ENCODE measurements at places on chromosomes 4 and X.
A peak's percentile ranks its signal among the peaks of the same experiment; 100 is the strongest.

GRCh38 chrX:10932842-10933440 lies 178.2 kb upstream of the HCCS start:
- DNase-seq, result peak; percentile 18

- no peak for DNase-seq
Measured at GRCh38 chr4:63505714-63506460, 903.4 kb downstream of the TECRL start.

DNA sequence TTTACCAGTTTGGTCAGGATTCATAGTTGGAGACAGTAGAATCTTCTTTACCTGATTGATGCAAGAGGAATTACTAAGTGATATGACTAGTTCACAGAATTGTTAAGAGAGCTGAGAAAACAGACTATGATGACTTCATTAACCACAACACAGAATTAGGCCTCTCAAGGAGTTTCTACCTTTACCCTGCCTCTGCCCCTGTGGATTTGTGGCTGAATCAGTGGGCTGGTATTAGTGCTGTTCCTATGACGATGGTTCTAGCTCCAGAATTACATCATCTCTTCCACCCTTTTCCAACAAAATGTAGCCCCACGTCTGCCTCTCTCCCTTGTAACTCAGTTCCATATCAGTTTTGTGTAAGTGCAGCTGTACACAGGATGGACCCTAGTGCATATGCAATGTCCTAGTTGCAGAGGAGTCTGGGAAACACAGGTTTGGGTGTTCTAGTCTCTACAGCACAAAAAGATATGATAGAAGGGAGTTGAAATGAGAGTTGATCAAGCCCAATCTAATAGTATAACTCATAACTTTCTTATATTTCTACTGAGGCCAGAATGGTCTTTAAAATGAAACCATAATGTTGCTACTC lies 99.3 kb downstream of the ANXA5 start:
- peak; percentile 34 for DNase-seq

DNA sequence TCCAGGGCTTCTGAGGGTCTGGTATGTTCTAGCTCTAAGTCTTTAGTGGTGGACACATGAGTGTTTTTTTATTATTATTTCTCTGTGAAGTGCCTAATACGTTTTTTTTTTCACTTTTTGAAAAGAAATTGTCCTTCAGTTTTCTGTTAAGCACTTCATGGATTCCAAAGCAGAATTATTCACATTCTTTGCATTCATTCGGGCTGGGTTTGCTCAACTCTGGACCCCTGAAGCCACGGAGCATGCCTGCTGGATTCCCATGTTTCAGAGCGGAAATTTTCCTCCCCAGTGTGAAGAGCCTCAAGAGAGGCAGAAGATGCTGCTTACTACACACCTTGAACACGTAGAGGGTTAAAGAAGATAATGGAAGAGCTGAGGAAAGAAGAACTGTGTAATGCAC lies 107.5 kb downstream of the EGF start:
- DNase-seq, result peak; percentile 71

GRCh38 chr4:2289311-2289954 lies 27.5 kb upstream of the MXD4 start:
- DNase-seq, result no peak

GRCh38 chr4:89245459-89245858 lies 62.1 kb downstream of the GPRIN3 start:
- DNase-seq, result no peak

DNA sequence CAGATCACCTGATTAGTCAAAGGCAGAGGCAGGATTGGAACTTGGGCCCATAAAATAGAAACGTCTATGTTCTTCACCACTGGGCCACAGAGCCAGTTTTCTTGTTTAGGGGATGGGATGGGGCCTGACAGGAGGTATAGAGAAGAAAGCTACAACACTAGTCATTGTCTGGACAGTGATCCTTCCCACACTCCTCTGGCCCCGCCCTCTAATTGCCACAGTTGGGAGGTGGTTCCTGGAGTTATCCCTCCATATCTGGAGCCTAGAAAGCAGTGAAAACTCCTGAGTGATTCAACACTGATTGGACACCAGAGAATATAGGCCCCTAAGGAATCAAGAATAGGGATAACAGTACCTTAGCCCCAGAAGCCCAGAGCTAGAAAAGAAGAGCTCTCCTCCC lies 22.9 kb downstream of the RASL11B start:
- DNase-seq, result no peak

GRCh38 chr4:112288455-112288854 lies 2.8 kb upstream of the TIFA start:
- no peak for DNase-seq

DNA sequence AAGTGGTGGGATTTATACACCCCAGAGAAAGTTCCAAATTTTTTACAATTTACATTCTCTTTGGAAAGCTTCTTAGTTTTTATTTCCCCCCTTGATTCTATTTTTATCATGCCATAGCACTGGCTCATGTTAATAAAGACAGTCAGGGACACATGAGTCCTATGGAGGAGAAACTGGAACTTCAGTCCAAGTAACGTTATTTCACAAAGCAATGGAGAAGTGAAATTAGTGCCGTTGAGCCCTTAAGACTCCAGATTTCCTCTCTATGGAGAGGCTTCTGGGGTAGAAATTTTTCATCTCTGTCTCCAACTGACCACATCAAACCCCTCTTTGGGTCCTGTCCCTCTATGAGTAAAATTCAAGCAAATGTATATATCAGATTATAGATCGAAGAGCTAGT lies 12.8 kb upstream of the TASL start:
- no peak for DNase-seq

GRCh38 chrX:7202206-7202605 lies 54.3 kb upstream of the PUDP start:
- DNase-seq, result peak; percentile 71

DNA sequence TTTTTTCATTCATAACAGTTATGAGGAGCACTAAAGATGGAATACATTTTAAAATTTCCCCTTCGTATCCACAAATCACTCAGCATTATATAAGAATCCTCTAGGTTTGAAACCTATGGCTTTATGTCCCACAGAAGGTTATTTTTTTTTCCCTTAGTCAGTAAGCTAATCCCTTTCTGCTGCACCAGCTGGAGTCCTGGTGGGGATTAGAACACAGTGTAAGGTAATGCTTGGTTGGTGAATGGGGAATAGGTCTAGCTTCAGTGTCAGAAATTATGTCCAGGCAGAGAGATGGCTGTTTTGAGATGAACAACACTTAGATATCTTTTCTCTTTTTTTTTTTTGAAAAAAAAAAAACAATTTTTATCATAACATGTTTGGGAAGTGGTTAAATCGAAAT lies 116.6 kb downstream of the RASGEF1B start:
- DNase-seq, result no peak

DNA sequence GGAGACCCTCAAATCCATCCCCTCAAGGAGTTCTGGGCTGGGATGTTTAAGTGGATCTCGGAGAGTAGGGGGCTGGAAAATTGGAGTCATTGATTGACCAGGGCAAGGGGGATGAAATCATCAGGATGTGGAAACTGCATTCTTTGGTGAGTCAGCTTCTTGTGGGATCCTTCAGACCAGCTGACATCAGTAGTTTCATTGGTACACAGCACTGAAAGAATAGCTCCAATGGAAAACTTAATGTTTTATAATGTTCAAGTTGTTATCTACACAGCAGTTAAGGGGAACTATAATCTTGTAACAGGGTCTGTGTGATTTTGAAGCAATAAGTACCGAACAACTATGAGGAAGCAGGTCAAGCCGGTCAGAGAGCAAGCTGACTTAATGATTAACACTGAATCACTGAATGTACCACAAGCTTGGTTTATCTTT lies 506.1 kb downstream of the RPA4 start:
- peak; percentile 86 for DNase-seq

GRCh38 chr4:16728111-16728510 lies 170.3 kb downstream of the LDB2 start:
- no peak for DNase-seq

- no peak for DNase-seq
Measured at GRCh38 chr4:24114444-24114843, 224.6 kb upstream of the PPARGC1A start.

- DNase-seq, result no peak
Measured at GRCh38 chrX:27660878-27661277, 70.7 kb downstream of the DCAF8L2 start.

- DNase-seq, result peak; percentile 12
Measured at GRCh38 chr4:41475402-41475801, 62.6 kb upstream of the LIMCH1 start.

- DNase-seq, result no peak
Measured at GRCh38 chrX:150872773-150873336, 25.6 kb downstream of the CD99L2 start.

DNA sequence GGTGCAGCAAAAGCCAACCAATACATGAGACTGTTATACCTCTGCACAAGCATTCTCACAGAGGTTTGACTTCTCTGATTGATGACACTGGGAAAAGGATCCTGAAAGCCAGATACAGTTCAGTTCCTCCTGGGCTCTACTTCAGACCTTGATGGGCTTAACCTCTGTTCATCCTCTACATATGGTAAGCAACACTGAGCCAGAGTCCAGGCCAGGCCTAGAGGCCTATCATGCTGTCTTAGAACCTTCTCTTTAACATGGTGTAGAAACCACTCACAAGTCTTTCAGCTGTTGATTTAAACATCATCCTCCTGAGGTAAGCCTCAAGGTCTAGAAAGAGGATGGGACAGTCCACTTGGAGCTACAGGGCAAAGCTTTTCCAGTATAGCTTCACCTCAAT lies 9.2 kb downstream of the MAD2L1 start:
- no peak for DNase-seq

GRCh38 chr4:110710070-110710469 lies 87.2 kb upstream of the PITX2 start:
- DNase-seq, result peak; percentile 9

DNA sequence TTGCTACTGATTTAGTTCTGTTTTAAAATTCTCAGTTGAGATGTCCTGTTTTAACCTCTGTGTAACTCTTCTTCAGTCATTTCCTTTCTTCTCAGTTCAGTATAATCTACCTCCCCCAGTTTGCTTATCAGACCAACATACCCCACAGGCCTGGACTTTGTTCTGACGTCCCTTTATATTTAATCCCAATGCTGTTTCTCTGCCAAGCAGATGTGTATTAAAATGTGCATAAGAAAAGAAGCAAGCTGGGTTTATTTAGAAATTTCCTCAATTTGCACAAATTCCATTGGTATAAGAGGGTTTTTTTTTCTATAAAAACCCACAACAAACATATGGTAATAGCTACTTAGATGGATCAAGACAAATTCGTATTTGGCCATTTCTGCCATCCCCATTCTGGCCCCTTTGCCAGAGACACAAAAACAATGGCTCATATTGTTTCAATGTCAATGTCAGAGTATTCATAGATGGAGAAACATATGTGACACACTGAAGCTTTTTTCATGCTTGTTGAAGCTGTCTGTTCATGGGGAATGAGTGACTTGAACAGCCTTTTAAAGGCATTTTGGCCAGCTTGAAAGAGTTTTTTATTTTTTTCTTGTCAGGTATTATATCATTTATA lies 24.5 kb downstream of the HCCS start:
- DNase-seq, result peak; percentile 12

- peak; percentile 64 for DNase-seq
Measured at GRCh38 chr4:71974681-71975080, 57.1 kb upstream of the NPFFR2 start.

GRCh38 chr4:89829470-89830138 lies 7.4 kb downstream of the SNCA start:
- DNase-seq, result peak; percentile 20

DNA sequence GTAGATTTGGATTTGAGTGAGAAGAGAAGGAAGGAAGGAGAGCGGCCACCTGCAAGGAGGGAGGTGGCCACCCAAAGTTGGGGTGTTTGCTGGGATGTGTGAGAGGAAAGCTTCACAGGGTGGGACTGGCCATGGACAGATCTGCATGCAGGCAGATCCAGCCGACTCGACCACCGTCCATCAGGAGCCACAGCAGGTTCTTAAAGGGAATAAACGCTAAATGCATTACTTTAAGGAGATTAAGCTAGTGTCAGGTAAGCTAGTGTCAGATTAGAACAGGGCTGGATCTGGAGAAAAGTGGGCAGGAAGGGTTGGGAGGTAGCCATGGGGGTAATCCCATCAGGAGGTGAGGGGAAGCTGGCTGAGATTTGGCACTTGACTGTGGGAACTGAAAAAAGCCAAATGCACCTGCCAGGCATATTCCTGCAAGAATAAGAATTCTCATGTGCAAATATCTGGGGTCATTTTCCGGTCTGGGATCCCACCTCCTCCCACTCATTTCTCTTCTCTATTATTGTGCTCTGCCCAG lies 79.6 kb downstream of the MGST2 start:
- DNase-seq, result no peak

DNA sequence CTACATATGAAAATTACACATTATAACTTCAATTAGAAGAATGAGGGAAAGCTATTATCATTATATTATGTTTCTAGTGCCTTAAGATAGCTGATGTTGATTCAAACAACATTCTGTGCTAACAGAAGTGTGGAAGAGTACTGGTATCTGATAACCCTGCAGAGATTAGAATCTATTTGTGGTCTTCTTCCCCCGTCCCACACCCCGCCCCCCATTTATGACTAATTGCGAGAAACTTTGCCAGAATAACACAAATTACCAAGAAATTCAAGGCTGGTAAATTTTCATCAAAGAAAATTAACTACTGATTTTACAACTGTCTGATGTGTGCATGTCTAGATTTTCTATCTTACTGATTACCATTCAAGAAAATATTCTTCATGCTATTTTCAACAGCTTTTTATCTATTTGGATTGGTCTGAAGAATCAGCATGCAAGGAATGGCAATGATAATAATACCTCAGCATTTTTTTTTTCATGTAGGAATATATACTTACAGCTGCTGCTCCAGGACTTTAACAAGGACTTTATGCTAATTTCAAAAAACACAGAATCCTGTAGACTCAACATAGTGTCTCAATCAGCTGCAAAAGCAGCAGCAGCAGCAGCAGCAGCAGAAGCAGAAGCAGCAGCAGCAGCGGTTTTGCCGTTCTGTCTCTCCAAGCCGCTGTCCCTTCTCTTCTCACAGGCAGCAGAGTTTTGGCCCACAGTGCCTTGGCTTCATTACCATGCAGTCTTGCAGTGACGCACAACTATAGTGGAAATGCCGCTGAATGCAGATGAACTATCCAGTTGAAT lies 126.7 kb downstream of the FRYL start:
- DNase-seq, result peak; percentile 80

DNA sequence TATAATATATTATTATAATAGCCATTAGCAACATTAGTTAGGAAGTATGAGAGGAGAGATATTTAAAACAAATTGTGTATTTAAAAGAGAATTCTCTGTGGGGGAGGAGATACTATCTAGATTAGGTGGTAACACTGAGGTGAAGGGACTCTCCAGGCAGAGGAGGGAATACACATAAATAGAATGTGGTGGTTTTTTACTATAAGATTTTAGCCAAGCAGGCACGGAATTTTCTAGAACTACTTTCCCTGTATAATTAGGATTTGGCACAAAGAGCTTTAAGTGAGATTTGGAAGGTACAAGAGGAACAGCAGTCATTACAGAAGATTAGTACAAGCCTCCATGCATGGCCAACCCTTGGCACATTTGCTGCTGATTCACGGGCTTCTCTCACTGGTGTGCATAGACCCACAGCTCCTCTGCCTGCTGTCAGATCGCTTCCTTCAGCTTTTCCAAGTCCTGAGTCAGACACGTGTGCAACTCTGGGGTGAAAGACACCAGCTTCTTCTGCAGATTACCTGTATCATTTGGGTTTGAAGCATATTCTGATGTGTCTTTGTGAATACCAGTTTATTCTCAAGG lies 685.5 kb downstream of the KCTD8 start:
- DNase-seq, result peak; percentile 1

GRCh38 chr4:3043282-3044020 lies 30.9 kb downstream of the HTT-AS start:
- DNase-seq, result no peak

GRCh38 chrX:15870310-15870709 lies 15.7 kb upstream of the AP1S2 start:
- no peak for DNase-seq

GRCh38 chrX:20686256-20686655 lies 419.5 kb upstream of the RPS6KA3 start:
- DNase-seq, result no peak
